ENCODE measurements at places on chromosomes 16 and 17.
A peak's percentile ranks its signal among the peaks of the same experiment; 100 is the strongest.

GRCh38 chr16:67180166-67180565 is 3.6 kb downstream of the MATCAP1 start:
- DNase-seq, result no peak

DNA sequence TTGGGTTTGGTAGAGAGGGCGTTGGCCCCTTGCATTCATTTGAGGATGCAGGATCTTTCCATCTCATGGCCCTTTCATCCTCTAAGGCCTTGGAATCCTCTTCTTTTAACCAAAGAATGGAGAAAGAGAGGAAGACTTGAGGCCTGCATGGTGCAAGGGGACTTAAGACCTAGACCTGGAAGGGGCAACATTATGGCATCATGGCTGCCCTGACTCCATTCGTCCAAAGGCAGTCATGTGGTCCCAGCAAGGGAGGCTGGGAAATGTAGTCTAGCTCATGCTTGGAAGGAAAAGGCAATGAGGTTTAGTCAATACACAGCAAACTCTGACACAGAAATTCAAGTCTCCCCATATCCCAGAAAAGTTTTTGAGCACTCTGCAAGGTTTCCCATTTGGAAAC is 30.7 kb upstream of the CDRT4 start:
- DNase-seq, result no peak

GRCh38 chr16:4477966-4478365 is 1.8 kb downstream of the HMOX2 start:
- DNase-seq, result no peak

- no peak for DNase-seq
These were observed 1.5 kb upstream of the SPAG7 start for GRCh38 chr17:4969047-4969550.

- no peak for DNase-seq
These were observed 47.1 kb downstream of the WSB1 start for GRCh38 chr17:27341041-27341471.

- no peak for DNase-seq
These were observed 200.5 kb downstream of the ZFHX3 start for GRCh38 chr16:72847187-72848027.

GRCh38 chr16:46658925-46659324 is 30.1 kb downstream of the VPS35 start:
- DNase-seq, result no peak

DNA sequence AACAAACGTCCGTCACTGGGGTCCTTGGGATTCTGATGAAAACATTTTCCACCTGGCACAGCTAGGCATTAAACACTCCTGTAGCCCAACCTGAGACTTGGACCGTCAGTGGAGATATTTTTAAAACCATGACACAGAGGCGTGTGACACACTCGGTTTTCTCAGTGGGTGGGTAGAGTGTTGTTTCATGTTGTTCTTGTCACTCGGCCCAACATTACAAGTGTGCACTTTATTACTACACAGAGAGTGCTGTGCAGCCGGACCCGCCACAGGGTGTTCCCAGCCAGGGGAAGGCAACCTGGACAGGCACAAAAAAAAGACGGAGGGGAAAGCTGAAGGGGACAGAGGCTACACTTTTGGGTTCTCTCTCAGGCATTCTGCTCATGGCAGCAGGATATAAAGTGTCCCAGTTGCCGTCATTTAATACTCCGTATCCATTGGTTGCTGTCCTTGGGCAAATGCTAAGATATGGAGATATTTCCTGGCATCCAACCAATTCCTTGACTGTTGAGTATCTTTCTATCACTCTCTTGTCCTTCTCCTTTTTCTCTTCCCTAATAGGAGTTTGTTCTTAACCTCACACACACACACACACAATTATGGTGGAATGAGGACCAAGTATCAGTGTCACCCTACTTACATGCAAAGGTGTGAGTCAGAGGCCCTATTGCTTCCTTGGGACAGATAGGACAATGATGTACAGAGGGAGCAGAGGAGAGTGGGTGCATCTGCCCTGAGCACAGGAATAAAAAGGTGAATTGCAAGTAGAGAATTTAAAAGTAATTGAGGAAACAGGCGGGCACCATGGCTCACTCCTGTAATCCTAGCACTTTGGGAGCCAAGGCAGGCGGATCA is 154.1 kb upstream of the SOX9 start:
- DNase-seq, result no peak

DNA sequence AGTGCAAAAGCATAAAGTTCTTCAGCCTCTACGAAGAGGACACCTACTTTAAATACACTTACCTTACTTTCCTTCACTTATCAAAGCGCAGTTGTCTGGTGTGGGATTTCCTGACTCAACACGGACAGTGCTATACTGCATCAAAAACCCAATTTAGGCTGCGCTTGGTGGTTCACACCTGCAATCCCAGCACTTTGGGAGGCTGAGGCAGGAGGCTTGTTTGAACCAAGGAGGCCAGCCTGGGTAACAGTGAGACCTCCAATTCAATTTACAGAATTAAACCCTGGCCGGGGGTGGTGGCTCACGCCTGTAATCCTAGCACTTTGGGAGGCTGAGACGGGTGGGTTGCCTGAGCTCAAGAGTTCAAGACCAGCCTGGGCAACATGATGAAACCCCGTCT is 4.1 kb downstream of the JMJD6 start:
- DNase-seq, result peak; percentile 14

DNA sequence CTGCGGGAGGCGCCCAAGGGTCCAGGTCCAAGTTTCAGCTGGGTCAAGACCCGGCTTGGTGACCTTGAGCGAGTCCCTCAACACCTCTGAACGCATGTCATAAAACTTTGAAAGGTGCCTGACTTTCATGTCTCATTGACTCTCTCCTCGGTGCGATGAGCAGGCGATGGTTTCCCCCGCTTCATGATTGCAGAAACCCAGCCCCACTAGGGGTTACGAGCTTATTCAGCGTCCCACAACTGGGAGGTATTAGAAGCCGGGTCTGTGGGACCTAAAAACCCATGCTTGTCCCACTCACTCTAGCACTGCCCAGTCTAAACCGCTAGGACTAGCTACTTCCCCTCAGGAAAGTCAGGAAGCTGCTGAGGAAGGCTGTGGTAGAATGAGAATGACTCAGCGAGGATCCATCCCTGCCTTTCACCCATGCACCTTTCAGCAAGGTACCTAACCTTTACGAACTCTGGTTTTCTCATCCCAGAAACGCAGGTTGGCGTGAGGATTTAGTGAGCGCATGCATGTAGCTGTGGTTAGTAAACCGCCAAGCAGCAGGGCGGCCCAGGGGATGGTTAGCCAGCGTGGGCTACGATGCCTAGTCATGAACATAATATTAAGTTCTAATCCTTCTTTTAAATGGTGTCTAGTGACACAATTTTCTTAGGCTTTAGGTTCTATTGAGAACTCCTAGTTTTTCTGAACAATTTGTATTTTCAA is 26.2 kb upstream of the RFFL start:
- no peak for DNase-seq

DNA sequence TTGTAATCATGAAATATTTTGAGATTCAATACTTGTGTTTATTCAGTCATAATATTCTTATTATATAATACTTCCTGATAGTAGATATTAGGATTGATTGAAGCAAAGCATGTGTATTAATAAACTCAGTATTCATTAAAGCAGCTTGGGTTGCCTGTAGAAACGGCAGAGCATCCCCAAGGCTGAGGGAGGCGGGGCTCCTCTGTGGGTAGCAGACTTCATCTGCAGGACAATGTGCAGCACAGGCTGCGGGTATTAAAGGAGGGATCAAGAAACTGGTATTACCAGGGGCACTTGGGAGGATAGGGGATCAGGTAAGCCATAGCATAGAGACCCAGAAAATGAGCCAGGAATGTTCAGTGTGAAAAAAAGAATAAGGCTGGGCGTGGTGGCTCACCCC is 213.6 kb downstream of the PRKCA start:
- no peak for DNase-seq

GRCh38 chr17:76200354-76200753 is 39.9 kb downstream of the RNF157 start:
- DNase-seq, result no peak

GRCh38 chr16:59108374-59108773 is 374.3 kb upstream of the GOT2 start:
- no peak for DNase-seq

DNA sequence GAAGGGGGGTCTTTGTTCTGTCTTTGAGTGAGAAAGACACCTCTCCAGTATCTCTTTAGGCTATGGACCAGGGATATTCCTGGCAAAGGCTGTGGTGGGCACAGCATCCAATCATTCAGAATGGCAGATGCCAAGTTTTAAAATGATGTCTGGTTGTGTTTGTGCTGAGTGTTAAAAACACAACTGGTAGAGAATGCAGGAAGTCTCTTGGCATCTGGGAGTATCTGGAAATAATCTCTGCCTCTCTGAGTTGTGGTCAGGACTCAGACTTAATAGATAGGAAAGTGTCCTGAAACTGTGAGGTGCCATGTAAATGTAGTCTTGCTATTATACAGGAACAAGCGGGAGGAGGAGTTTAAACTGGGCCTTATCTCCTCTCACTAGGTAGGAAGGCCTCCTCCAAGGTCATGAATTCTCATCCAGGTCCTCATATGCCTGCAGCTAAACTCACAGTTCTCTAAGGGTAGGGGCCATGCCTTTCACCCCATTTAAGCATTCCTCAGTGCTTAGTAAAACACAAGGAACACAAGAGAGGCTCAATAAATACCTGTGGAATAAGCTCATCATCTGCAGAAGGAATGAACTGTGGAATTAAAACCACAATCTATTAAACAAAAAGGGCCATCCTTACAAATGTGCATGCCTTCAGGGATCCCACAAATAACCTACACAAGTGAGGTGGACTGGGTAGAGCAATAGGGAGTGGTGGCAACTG is 317.6 kb downstream of the CBLN1 start:
- no peak for DNase-seq

- no peak for DNase-seq
These were observed 850 bp downstream of the GINS3 start for GRCh38 chr16:58393138-58393504.

DNA sequence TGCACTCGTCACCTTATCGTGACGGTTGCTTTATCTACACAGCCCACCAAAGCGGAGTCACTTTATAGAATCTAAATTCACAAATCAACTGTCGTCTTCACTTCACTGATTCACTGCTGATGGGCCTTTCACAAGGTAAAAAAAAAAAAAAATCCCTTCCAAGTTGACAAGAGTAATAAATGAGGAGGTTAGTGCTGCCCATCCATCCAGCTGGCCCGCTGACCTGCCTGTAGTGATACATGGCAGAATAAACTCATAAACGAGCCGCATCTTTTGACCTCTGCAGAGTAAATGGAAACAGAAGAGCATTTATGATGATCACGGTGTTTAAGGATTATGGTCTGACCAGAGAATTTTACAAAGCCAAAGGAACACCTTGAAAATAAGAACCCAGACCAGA is 227.3 kb upstream of the IRX5 start:
- DNase-seq, result no peak

DNA sequence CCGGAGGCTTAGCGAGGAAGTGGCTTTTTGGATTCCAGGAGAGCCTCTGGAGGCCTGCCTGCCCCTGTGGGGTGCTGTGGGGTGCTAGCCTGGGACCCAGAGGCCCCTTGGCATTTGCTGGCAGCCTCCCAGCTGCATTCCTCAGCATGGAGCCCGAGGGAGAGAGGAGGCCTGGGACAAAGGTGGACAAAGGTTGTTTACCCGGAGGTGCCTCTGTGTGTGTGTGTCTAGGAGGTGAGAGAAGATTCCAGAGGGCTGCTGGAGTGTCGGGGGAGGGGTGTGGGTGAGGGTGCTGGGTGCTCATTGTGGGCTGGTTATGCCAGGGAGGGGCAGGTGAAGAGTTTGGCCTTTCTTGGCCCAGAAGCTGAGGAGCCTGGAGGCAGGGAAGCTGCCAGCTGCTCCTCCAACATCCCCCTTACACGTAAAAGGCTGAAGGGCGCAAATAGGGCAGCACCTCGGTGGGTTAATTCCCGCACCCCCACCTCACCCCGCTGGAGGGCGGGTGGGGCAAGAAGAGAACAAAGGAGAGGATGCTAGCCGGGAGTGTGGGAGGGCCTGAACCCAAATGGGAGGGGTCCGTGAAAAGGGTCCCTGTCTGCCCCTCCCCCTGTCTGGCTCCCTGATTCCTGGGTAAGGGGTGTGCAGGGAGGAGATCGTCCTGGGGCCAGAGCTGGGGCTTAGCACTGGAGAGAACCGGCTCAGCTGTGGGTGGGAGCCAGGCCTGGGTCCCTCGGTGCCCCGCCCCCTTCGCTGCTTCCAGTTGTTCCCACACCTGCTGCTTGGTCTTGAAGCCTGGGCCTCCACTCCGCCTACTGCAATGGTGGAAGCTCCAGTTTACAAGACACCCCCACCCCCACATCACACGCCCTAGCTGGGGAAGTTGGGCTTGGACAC is 9.9 kb downstream of the HEXIM2 start:
- DNase-seq, result no peak

GRCh38 chr16:88677721-88678120 is 8.6 kb downstream of the SNAI3 start:
- no peak for DNase-seq

- no peak for DNase-seq
These were observed 61.4 kb upstream of the ARHGAP44 start for GRCh38 chr17:12727881-12728280.

DNA sequence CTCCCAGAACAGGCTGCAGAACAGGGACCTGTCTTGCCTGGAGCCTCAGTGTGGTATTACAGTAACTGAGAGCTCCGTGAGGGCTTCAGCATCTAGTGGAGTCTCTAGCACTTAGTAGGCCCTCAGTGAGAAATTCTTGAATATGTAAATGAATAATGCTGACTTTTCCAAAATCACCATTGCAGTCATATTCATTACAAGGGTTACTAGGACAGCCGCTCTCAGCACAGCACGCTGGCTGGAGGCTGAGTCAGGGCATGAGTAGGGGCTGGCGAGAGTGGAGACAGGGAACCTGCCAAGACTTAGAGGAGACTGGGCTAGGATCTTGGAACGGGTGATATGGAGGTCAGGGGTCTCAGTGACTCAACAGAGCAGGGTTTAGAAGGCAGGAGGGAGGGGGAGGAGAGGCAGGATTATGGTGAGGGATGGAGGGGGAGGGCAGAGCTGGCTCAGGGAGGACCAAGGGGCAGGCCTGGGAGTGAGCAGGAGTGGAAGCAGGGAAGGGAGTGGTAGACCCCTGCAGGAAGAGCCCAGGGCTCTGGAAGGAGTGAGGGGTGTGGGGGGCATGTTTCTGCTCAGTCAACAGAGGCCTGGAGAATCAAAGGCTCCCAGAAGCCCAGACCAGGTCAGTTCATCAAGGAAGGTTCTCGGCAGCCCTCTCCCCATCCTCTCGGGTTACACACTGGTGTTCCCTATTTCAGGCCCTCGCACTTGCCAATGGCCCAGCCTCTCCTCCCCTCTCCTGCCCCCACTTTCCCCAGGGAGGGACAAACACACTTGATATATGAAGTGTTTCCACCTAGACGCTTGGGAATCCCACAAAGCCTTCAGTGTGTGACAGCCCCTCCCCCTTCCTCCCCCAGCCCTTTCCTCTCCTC is 42.3 kb downstream of the FZD2 start:
- no peak for DNase-seq

DNA sequence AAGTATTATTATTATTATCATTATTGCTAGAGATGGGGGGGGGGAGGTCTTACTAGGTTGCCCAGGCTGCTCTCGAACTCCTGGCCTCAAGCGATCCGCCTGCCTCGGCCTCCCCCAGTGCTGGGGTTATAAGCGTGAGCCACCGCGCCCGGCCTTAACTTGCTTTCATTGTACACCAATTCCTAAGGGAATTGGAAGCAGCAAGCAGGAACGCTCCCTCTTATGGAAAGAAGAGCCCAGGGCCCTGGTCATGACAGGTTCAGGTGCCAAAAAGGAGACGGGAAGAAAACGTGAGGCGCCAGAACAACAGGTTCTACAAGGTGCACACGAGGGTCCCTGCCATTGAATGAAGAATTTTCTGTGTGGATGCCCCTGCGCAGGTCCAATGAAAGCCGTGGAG is 540 bp upstream of the RPL38 start:
- no peak for DNase-seq

Data from activated T-cell treated with anti-CD3 and anti-CD28 coated beads, Interleukin-2, amount 50 U/mL, for 1 hour (primary cell).